ENCODE measurements at places on chromosomes 4 and X.

DNA sequence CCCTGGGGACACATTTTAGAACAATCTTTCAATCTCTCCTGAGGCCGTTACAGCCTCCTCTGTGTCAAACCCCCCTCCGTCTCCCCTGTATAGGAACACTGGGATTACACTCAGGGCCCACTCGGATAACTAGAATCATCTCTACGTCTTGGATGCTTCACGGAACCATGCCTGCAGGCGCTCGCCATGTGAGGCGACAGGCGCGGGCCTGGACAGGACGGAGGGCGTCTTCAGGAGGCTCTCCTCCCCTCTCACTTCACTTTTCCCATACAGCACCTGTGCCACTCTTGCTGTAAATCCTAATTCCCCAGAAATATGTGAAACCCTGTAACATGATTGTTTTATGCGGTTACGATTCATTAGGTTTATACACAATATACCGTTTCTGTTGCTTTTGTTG is 4.0 kb upstream of the IDUA start:
- DNase-seq, result no peak

GRCh38 chrX:111348429-111348828 is 63.6 kb downstream of the DCX start:
- DNase-seq, result no peak

DNA sequence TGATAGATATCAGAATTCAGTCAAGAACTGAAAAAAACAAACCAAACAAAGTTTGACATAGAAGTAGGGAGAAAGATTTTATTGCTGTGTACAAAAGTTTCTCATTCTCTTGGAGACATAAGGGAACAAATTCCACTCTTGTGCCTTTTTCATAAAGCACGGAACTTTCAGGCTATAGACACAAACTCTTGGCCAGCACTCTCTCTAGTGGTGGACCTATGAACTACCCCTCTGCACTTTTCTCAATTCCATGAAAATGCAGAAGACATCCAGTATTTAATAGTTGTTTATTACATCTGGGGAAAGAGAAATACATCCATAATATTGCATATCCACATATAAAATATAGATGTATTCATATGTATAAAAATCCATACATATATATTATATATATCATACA is 291.6 kb upstream of the HS3ST1 start:
- no peak for DNase-seq

GRCh38 chr4:7217039-7217438 is 24.7 kb downstream of the SORCS2 start:
- no peak for DNase-seq

DNA sequence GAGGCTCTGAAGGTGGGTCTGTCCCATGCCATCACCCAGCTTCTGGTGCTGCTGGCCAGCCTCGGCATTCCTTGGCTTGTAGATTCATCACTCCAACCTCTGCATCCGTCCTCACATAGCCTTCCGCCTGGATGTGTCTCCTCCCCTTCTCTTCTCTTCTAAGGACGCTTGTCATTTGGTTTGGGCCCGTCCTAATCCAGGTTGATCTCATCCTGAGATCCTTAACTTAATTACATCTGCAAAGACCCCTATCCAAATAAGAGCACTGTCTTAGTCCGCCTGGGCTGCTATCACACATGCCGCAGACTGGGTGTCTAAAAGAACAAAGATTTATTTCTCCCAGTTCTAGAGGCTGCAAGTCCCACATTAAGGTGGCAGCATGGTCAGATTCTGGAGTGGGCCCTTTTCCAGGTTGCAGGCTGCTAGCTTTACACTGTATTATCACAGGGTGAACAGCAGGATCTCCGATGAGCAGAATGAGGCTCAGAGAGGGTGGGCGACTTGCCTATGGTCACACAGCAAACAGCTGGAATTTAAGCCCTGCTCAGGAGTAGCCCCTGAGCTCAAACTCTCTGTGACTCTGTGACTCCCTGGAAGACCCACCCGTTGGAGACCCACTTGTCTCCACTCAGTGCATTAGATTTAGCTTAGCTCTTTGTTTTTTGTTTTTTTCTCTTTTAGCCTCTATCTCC is 113.1 kb downstream of the STK32B start:
- DNase-seq, result no peak

DNA sequence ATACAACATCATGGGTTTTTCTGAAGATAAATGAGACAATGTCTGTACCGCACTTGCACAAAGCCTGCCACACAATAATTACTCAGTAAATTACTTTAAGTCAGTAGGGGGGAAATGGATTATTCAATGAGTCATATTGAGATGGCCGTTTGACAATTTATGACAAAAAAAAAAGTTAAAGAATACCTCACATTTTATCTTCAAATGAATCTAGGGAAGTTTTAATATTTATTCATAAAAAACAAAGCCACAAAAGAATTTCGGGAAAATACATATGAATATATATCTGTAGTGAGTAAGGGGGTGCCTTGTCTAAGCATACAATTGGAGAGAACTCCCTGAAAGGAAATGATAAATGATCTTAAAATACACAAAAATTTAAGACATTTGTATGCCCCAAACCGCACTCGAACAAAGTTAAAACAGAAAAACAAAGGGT is 197.0 kb upstream of the SLC7A11 start:
- DNase-seq, result no peak

DNA sequence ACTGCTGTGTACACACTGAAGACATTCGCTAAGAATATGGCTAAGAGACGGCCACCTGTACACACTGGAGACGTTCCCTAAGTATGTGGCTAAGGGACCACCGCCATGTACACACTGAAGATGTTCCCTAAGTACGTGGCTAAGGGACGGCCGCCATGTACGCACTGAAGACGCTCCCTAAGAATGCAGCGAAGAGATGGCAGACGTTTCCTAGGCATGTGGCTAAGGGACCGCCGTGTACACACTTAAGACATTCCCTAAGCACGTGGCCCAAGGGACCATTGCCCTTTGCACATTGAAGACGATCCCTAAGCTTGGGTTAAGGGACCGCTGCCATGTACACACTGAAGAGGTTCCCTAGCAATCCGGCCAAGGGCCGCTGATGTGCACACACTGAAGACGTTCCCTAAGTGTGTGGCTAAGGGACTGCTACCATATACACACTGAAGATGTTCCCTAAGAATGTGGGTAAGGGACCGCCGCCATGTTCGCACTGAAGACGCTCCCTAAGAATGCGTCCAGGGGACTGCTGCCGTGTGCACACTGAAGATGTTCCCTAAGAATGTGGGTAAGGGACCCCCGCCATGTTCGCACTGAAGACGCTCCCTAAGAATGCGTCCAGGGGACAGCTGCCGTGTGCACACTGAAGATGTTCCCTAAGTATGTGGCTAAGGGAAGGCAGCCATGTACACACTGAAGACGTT is 36.7 kb downstream of the DHRSX start:
- DNase-seq, result no peak

DNA sequence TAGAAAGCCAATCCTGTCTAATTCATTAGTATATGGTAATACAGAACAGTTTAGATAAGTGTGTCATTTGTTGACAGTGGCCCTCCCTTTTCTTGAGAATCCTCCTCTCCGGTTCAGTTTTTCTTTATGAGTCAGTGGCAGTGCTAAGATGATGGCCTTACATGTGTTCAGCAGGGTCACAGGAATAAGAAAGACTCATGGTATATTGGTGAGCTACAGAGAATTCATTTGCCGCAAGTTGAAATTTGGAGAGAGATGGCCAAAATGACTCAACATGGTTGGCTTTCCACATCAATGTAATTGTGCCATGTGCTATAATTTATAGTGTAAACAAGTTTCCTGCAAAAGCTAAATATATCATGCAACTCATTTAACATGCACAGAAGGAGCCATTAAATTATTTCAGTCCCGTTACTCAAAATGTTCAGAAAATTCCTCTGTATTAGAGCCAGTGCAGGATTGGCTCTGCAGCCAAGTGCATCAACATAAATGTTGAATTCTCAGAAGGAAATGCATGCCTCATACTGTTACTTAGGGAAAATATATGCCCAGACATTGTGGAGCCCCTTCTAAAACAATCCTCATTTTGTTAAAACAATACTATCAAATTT is 374.3 kb downstream of the AFF2 start:
- DNase-seq, result no peak

DNA sequence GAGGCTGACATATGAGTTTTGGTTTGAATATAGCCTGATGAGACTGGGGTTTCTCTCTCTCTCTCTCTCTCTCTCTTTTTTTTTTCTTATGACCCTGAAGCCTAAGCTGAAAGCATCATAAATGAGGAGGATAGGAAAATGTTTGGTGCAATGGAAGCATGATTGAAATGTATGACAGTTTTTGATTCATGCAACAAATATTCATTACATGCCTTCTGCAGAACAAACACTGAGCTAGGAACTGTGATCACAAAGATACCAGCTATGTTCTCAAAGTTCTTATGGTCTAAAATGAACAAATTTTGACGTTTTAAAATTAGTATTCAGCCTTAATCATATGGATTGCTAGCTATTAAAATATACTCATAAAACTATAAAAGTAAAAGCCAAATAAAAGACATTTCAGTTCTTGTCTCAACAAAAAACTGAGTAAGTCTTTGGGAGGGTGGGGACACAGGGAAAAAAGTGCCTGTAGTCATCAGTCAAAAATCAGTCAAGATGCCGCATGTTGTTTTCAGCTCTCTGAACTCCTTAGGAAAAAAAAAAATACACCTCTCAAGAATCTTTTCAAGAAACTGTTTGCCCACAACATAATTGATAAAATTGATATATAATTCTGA is 57.2 kb downstream of the NKX6-1 start:
- DNase-seq, result no peak

DNA sequence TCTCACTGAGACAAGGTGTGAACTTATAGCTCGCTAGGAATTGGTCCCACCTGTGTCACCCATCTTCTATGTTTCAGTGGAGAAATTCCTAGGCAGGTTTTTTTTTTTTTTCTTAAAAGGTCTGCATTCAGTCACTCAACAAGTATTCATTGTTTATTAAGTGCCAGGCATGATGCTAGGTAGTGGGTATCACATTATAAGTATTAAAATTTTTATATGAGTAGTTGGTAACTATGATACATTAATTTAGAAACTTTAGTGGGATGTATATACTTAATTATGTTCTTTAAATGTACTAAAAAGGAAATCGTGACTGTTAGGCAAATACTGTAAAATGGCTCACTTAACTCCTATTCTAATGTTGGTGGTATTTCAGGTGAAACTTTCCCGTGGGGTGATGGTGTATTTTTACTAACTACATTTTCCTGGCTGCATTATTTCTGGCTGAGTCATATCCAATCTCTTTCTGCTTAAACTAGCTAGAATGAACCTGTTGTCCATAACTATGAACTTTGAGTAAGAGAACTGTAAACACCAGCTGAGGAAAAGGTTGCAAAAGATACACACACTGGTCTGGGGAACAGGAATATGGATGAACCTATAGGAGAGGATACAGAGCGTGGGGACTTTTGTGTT is 49.3 kb upstream of the MED14 start:
- no peak for DNase-seq

Measured in stimulated activated CD4-positive, alpha-beta T cell treated with anti-CD3 and anti-CD28 coated beads, Interleukin-4, amount 100 ng/mL, for 1 hour (primary cell).